Esophagus muscularis mucosa (tissue), 4 donors: ENCODE measurements at places on chromosomes 4 and X.

DNA sequence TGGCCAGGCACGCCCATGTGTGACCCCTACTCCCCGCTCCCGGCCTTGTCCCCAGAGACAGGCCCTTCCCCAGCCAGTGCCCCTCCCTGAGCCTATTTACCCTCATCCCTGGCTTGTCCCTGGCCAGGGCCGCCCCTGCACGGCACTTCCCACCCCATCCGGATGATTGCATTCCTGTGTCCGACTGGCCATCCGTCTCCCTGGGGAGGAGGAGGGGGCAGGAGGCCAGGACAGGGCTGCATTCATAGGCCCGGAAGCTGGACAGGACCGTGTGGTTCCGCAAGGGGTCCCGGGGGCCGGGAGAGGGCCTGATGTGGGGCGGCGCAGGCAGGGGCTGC, 22.8 kb downstream of the CTBP1 start:
- DNase-seq, result no peak

GRCh38 chr4:79338148-79338547, 12.3 kb upstream of the NAA11 start:
- no peak for DNase-seq

DNA sequence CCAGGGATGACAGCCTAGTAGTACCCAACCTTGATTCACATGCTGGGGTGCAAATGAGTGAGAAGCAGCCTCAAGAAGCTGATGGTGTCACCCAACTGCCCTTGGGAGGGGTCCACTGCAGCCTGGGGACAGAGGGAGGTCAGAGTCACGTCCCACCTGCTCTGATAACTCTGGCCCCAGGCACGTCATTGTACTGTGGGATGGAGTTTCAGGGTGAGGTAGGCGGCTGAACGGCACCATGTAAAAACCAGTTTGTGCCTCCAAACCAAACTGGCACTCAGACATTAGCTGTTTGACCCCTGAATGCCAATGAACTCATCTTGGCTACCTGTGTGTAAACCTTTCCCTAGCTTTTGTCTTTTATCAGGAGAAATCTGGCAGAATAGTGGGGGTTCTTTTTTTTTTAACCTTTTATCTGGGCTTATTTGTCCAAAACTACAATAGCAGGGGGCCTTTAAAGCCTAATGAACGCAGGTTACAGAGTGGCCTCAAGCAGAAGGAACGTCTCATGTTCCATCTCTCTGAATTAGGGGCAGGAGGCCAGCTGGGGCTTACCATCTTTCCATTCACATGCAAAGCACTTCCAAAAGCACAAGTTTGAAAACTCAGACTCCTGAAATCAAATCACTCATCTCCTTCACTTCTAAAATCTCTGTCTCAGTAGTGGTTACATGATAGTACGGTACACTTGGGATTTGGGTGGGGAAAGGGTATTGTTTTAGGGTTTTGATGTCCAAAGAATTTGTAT, 89.4 kb downstream of the IRF2 start:
- no peak for DNase-seq

DNA sequence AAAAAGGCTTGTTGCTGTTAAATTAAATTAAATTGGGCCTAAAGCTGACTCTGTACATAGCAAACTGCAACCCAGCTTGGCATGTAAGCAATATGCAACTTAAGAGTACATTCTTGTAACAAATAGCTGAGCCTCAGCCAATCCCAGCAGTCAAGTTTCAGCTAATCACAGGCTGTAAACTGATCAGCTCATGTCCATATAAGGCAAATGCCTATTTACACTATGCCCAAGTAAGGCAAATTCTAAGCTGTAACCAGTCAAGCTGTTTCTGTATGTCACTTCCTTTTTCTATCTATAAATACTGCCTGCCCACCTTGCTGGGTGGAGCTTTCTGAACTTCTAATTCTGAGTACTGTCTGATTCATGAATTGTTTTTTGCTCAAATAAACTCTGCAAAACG, 429.1 kb upstream of the FTHL17 start:
- DNase-seq, result no peak

GRCh38 chr4:106256190-106256589, 59.8 kb downstream of the TBCK start:
- no peak for DNase-seq

DNA sequence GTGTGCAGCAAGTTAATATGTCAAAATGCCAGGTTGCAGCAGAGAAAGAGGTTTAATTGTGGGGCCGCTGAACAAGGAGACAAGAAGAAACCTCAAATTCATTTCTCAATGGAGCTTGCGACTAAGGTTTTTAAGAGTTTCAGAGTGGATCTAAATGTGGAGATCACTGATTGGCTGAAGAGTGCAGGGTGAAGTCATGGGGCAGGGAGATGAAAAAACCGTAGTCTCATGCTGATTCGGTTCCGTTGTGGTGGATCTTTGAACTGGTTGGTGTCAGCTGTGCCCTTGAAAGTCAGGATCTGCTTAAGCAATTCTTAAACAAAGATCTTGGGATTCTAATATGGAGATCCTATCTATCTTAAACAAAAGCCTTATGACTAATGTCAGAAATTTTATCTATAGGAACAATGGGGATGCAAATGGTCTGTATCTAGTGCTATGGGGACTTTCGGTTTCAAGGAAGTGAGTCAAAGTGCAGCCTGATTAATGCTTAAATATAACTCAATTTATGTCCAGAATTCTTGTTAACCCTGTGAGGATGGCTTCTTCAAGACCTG, 173.9 kb upstream of the CENPE start:
- no peak for DNase-seq

DNA sequence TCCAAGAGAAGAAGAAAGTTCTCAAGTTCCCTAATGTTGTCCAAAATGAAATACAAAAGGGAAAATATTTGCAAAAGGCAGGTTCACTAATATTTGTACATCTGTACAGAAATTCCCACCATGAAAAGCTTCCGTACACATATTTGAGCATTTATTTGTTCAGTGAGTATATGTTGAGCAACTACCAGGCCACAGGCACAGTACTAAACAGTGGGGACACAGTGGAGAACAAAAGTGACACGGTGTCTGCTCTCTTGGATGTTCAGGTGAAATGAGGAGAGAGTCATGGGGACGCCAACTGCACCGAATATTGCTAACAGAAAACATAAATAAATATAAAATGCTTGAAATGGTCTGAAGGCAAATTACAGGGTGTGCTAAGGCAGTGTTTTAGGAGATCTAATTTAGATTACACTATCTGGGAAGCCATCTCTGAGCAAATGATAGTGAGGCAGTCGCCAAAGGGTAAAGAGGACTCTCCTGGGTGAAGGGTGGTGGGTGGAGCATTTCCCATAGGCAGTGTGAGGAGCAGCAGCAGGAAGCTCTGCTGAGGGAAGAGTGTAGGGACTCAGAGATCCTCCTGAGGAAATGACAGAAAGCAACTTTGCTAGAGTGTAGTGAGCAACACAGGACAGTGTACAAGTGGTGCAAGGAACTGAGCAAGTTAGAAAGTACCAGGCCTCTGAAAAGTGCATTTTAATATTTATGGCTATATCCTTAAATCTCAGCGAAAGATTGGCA, 375.2 kb downstream of the GALNTL6 start:
- DNase-seq, result no peak

DNA sequence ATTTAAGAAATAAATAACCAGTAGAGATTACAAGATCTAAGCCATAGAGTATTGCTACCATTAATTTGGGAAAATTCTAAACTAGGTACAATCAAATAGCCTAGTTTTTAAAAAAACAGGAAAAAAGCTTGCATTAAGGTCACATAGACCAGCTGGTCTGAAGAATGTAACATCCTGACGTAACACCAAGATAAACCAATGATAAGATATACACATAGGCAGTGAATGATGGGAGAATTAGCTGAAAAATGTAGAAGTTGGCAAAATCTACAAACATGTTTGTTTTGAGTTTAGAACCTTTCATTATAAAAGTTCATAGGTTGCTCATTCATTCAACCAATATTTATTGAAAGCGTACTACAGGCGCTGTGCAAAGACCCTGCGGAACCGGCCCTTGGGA, 120.0 kb downstream of the SH3RF1 start:
- DNase-seq, result no peak

GRCh38 chrX:14927401-14927800, 54.2 kb downstream of the MOSPD2 start:
- DNase-seq, result no peak

DNA sequence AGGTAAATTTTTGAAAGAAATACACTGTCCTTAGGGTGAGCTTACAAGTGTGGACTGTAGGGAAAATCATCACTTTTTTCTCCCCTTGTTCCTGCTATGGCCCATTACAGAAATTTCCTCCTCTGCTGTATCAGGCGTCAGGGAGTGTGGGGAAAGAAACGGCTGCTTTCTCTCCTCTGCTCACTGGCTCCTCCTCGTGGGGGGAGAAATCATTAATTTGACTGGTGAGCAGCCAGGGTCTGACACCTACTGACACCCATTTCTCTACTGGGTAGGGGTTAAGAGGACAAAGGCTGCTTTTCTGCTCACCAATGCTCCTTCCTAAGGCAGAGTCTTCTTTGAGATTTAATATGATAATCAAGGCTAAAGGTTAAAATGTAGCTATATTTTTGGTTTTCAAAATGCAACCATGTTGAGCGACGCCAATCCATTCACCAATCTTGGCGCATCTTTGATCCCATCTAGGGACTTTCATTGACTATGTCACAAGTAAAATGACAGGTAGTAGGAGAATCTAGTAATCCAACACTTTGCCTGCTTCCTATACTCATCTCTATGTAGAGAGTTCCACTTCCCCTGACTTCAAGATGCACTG, 25.1 kb downstream of the SETD7 start:
- no peak for DNase-seq

DNA sequence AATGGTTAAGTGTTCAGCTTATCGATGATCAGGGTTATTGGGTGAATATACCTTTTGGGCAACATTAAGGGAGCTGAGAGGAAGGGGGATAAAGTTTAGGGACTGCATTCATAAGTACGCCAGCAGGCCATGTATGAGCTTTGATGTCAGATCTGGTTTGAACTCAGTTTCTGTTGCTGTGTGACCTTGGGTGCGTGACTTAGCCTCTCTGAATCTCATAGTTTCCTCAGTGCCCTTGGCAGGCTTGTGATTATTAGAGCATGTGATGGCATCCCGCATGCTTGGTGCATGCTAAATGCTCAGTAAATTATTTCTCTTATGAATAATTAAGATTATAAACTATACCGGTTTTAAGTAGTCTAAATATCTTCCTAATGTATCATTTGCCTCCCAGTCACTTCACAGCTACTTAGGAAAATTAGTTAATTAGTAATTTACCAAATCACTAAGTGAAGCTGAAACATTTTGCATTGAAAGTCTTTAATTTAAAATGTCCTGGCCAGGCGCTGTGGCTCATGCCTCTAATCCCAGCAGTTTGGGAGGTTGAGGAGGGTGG, 3.8 kb downstream of the TBC1D14 start:
- DNase-seq, result no peak

GRCh38 chr4:101885574-101885973, 95.0 kb downstream of the BANK1 start:
- DNase-seq, result no peak

DNA sequence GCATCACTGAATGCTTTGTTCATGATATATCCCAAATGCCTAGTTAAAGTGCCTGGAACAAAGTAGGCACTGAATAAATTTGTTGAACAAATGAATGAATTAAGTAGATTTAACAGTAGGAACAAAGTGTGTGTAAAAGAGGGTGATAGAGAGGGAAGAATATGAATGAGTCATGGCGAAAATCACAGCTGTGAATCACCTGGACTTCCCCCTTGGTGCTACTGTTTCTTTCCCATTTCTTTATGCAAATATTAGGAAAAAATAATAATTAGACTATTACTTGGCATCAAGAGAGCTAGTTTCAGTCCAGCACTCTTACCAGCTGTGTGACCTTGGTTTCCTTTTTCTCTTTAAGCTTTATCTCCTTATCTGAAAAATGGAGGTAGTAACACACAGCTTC, 9.2 kb downstream of the SPIN3 start:
- no peak for DNase-seq

GRCh38 chrX:37746218-37746941, 33.5 kb upstream of the CYBB start:
- DNase-seq, result no peak

DNA sequence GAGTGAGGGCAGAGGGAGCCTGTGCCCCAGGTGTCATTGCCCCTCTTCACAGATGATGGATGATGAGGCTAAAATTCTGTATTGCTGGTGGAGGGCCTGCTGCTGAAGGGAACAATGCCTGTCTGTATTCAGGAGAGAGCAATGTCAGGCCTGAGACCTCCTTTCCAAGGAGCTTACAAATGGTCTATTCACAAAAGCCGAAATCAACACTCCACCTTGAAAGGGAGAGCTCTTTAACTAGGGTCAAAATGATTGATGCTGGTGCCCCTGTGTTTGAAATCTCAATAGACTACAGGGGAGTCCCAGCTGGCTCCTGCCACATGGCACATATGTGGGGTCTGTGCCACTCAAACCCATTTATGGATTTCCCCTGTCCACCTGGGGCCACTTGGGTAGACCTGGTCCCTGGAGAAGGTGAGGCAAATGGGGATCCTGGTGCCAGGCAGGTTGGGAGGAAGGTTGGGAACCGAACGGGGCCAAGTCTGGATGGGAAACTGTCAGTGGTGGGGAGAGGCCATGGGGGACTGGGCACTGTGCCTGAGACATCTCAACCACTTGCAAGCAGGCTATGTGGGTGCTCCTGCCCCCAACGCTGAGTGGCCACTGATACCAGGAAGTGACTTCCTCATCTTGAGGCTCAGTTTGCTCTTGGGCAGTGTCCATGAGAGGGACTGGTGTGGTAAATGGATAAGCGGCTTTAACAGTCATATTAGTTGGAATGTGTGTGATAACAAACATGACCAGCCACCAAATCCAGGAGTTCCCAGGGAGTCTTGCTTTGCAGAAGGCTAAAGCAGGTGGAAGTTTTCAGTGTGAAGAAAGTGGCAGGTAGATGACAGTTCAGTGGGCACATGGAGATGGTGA, 223.8 kb upstream of the PSAPL1 start:
- DNase-seq, result no peak

DNA sequence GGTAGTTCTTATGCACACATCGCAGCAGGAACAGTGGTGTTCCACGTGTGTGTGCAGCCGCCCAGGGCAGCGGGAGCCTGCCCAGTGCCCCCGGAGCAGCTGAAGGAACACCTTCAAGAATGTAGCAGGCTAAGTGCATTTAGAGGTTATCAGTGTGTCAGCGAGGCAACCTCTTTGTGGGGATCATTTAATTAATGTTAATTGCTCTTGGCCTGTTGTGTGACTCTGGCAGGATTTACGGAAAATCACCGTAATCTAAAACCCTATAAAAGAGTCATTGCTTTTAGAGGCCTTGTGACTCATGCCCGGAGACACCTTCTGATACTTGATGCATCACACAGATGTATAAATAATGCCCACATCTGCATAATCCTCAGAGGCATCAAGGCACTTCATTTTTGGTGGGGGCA, 47.3 kb upstream of the GATB start:
- DNase-seq, result no peak

DNA sequence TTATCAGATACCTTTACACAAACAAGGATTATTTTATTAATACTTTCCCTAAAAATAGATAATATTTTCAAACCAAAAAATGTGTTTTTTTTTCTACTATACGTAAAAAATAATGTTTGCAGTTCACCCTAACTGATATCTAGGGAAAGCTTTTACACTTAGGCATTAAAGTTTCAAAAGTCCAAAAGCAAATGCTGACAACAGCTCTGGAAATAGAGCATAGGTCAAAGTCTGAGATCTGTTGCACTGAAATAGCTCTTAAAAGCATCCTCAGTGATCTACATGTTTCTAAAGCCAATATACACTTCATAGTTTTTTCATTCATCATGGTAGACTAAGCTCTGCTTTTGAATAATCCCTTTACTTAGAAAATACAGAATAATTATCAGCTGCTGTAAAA, 222.8 kb downstream of the TRAM1L1 start:
- no peak for DNase-seq
